ENCODE measurements at places on chromosomes 2 and 18.

- DNase-seq = no peak
These were observed 159.4 kb downstream of the RBM43 start for GRCh38 chr2:151102226-151102625.

GRCh38 chr2:64622443-64623241 is 31.1 kb downstream of the SERTAD2 start:
- DNase-seq = no peak

- DNase-seq = no peak
These were observed 115.2 kb downstream of the XRCC5 start for GRCh38 chr2:216224388-216224787.

- no peak for DNase-seq
These were observed 34.4 kb downstream of the ACAA2 start for GRCh38 chr18:49778826-49779465.

DNA sequence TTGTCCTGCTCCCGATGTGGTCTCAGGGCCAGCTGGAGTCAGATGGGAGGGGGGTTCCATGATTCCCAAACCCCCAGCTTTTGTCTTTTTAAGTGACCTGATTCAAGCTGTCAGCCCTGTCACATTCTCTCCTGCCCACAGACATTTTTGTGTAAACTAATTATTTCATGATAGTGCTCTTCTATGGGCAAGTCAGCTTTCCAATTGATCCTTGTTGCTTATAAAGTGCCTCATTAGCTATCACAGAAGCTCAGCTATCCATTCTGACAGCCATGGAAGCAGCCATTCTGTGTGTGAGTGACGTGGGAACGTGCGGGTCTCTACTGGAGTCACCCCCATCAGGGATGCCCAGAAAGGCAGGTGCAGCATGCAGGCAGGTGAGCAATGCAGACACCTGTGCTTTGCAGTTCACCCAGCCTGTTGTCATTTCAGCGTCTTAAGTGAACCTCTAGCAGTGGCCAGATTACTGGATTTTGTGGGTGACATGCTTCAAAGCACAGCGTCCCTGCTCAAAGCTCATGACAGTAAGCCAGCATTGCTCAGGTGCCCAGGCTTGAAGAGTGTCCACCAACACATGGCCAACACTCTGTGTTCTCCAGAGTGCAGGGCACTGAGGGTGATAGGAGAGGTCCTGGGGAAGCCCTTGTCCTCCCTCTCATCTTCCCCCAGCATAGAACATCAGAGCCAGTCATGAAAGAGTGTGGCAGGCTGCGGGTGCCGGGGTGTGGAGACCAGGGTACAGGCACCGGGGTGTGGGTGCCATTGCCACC is 162.1 kb upstream of the SH3BP4 start:
- no peak for DNase-seq

Measured in suppressor macrophage (primary cell).